Activated CD8-positive, alpha-beta memory T cell treated with anti-CD3 and anti-CD28 coated beads for 4 hours (primary cell): ENCODE measurements at places on chromosomes 1 and 21.

GRCh38 chr1:198253668-198254067, 96.9 kb downstream of the NEK7 start:
- no peak for DNase-seq

GRCh38 chr1:31705080-31705866, 1.5 kb upstream of the COL16A1 start:
- peak; percentile 51 for DNase-seq

- DNase-seq = no peak
Measured at GRCh38 chr1:25117233-25117823, 115.0 kb downstream of the SYF2 start.

- no peak for DNase-seq
Measured at GRCh38 chr21:15309022-15309590, 244.3 kb upstream of the NRIP1 start.

GRCh38 chr1:192566657-192567056, 8.9 kb upstream of the RGS1 start:
- DNase-seq = no peak

DNA sequence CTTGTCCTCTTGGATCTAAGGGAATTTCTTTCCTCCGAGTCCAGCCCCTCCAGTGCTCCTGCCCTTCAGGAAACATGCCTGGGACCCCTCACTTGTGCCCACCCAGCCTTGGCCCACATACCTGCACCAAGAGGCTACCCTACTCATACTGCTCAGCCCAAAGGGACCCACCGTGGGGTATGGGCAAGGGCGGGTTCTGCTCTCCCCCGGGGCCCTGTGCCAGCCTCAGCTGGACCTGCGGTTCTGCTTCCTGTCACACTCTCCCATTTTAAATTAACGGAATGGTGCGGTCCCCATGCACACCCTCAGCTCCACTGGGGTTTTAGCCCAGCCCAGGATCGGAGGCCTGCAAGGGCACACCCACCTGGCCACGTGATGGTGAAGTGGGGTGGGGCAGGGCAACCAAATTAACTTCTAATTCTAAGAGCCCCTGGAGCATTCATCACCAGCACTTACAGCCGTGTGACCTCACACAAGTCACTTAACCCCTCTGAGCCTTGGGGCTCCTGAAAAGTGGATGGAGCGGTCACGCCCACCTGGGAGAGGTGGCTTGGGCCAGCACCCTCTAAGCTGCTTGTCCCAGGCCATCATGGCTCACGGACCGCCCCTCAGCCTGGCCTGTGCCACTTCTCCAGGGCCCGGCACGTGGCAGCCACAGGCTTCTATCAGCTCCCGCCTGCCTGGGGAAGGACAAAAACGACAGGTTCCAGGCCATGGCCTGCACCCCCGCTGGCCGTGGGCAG, 28.3 kb downstream of the TP73 start:
- DNase-seq = no peak

GRCh38 chr1:172778456-172779455, 119.9 kb downstream of the FASLG start:
- DNase-seq = no peak

DNA sequence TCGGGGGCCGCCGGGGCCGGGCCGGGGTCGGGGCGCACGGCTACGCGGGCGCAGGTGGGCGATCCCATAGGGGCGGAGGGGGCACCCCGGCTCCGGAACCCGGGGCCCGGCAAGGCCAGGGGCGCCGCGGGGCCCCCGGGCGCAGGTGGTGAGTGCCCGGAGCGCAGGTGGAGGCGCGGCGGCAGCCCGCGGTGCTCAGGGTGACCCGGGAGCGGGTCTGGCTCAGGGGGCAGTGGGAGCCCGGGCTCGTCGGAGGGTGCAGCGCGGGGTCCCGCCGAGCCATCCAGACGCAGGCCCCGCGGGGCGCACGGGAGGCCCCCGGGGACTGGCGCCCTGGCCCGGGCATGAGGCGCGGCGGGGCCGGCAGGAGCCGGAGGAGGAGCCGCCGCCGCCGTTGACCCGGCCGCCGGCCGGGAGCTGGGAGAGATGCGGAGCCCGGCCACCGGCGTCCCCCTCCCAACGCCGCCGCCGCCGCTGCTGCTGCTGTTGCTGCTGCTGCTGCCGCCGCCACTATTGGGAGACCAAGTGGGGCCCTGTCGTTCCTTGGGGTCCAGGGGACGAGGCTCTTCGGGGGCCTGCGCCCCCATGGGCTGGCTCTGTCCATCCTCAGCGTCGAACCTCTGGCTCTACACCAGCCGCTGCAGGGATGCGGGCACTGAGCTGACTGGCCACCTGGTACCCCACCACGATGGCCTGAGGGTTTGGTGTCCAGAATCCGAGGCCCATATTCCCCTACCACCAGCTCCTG, 489 bp downstream of the CELSR2 start:
- DNase-seq = no peak

DNA sequence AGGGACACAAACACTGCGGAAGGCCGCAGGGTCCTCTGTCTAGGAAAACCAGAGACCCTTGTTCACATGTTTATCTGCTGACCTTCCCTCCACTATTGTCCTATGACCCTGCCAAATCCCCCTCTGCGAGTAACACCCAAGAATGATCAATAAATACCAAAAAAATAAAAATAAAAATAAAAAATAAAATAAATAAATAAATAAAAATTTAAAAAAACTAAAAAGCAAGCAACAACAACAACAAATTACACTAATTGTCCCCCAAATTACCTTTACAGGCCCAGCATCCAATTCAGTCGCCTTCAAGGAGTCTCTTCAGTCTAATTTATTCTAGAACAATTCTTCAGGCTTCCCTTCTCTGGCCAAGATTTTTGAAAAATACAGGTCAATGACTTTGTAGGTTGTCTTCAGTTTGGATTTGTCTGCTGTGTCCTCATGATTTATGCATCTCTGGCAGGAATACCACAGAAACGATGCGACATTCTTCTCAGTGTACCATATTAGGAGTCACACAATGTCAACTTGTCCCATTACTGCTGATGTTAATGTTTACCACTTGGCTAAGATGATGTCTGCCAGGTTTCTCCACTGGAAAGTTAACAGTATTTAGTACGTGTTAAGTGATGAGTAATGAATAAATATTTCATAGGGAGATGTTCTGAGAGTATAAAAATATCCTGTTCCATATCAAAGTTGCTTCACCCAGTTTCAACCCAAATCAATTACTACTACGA, 20.3 kb upstream of the BMP8B start:
- DNase-seq = no peak

DNA sequence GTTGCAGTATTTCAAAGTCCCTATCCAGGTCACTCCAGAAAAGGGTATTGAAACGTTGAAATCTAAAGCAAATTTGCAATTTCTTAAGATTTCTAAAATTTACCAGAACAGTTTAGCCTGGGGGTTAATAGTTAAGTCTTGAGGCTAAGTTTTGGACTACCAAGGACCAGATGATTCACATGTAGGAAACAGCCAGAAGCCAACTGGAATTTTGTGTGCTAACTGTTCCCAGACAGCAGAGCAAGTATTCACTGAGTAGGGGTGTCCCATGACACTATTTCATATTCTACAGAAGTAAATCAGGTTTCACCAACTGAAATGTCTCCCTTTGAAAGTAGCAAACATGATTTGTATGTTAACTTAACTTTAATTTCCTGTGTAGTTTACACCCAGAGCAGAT, 11.5 kb upstream of the C1orf105 start:
- no peak for DNase-seq
